Forelimb muscle (tissue), 1 donor: ENCODE measurements at places on chromosomes 3 and 15. TPM values are rescaled to one million over a fixed set of nuclear protein-coding genes. Genes with fewer than 3 reads are reported as not detected.

DPPA2 gene
- polyA plus RNA-seq = not detected

DUOXA2 gene
- polyA plus RNA-seq = not detected

GRCh38 chr15:75356006-75356405 is 9.2 kb downstream of the NEIL1 start:
- no peak for DNase-seq

DNA sequence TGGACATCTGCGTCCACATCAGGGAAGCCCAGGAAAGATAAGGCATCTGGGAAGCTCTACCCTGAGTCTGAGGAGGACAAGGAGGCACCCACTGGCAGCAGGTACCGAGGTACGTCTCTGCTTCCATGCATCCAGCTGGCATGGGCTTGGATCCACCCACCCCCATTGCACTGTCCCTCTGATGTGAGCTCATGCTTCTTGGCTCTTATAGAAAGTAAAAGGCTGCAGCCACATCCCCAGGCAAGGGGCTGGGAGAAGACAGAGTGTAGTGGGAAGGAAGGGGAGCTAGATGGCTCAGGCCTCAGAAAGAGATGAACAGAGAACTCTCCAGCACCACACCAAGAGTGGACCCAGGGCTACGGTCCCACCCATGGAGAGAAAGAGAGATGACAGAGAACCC is 18.2 kb downstream of the PTH1R start:
- DNase-seq = no peak

- DNase-seq = no peak
Measured at GRCh38 chr3:82556113-82556512, 794.7 kb upstream of the GBE1 start.

- no peak for DNase-seq
Measured at GRCh38 chr3:118468801-118469200, 565.8 kb downstream of the IGSF11 start.
